ENCODE measurements at places on chromosomes 13 and 19. TPM values are rescaled to one million over a fixed set of nuclear protein-coding genes. Genes with fewer than 3 reads are reported as not detected.

DNA sequence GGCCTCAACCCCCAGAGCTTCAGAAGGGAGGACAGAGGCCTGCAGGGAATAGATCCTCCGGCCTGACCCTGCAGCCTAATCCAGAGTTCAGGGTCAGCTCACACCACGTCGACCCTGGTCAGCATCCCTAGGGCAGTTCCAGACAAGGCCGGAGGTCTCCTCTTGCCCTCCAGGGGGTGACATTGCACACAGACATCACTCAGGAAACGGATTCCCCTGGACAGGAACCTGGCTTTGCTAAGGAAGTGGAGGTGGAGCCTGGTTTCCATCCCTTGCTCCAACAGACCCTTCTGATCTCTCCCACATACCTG lies 969 bp upstream of the CEACAM5 start:
- DNase-seq: no peak

GRCh38 chr13:111946214-111946613 lies 120.7 kb upstream of the SOX1 start:
- DNase-seq: no peak

GRCh38 chr13:34805347-34805746 lies 136.7 kb upstream of the NBEA start:
- no peak for DNase-seq

DNA sequence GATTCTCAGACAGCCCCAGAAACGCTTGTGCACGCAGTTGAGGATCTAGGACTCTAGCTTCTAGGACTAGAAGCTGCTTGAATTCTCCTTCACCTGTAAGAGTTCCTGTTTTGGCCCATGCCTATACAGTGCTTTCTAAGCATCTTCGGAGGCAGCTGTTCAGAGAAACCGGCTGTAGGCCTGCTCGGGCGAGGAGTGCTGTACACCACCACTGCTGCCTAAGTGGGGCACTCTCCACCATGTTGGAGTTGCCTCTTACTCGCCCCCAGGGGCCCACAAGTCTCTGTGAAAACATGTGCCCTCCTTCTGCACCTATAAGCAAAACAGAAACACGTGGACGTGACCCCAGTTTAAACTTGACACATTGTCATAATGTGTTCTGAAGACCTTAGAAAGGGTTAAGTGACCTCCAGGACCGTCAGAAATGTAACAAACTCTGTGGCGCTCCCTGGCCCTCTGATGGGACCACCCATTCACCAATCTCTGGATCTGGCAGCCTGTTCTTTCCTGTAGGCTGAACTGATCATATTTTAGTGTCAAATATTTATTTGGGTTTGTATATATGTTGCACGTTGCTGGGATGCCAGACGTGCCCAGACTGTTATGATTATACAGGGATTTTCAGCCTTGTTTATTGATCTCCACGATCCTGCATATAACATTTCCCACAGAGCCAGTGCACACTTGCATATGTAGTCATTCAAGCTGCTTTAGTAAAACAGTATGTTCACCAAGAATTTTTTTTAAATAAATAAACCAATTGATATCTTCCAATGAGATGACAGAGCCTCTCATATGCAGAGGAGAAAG lies 60.8 kb downstream of the C13orf42 start:
- no peak for DNase-seq

The HCN2 gene
- 15.8 TPM for total RNA-seq

DNA sequence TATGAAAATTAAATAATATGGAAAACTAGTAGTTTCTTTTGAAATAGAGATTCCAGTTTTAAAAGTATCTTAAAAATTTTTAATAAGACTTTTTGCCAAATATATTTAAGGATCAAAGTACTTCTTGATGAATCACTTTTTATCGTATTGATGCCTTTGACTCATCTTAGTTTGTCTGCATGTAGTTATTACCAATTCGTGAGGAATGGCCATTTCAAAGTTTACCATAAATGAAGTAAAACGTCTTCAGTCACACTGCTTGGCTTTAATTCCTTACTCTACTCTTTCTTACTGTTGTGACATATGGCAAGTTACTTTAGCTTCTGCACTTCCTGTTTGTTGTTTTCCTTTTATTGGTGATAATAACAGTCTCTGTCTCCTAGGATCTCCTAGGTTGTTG lies 38.3 kb downstream of the NDFIP2 start:
- DNase-seq: no peak

GRCh38 chr19:47503826-47504150 lies 11.1 kb downstream of the NAPA start:
- DNase-seq: no peak

GRCh38 chr13:91930687-91931086 lies 532.3 kb downstream of the GPC5 start:
- no peak for DNase-seq

DNA sequence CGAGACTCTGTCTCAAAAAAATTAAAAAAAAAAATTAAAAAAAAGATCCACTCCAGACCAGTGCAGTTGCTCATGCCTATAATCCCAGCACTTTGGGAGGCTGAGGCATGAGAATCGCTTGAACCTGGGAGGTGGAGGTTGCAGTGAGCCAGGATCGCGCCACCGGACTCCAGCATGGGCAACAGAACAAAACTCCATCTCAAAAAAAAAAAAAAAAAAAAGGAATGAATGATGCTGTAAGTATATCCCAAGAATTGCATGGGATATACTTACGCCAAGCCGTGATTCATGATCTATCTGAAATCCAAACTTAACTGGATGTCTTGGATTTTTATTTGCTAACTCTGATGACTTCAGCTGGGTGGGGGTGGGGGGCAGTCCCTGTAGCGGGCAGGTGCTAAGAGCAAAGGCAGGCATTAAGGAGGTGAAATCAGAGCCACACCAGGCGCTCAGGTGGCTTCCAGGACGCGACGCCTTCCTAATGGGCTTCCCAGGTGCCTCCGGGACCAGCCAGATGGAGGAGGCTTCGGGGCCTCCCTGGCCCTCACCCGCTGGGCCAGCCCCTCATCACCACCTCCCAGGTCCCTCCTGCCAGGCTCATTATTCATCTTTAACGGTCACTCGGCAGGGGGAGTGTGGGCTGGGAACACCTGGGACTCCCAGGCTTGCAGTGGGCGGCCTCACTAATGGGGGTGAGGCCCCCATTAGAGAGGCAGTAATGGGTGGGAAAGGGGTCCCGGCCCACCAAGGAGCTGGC lies 11.4 kb upstream of the FUT5 start:
- DNase-seq: no peak

DNA sequence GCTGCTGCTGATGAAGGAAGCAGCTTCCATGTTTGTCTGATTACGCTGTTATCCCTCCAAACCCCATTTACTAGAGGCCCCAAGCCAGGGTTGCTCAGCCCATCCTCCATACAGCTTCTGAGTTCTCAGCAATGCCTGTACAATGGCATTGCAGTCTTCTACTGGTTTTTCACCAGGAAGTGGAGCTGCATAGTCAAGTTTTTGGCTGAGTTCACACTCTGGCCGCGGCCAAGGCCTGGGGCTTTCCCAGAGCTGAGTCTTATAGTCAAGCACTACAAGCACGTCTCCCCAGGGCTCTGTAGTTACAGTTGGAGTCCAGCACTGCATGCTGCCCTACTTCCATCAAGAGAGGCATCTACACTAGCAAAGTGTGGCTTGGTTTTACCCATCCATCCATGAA lies 182.5 kb downstream of the POU4F1 start:
- DNase-seq: peak; percentile 48

The WTIP gene
- total RNA-seq: 17.2 TPM

- DNase-seq: no peak
Observed at GRCh38 chr19:617551-618246, 15.6 kb downstream of the POLRMT start.

DNA sequence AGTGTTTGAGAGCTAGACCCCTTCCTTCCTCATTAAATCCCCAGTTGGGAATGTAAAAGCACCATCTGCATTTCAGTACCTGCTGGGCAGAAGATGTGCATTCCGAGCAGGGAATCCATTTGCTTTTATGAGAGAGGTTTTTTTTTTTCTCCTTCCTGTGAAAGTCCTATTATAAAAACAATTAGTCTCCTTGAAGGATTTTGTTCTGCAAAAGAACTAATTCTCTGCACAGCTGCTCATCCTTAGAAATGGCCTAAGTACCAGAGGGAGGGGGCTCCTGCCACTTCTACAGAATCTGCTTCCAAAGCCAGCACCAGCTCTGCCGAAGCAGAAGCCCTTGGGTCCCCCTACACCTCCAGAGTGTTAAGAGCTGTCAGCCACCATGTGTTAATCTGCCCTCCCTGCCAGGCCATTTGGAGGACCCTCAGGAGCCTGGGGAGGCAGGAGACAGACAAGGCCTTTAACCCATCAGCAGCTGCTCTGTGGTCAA lies 36.4 kb upstream of the SERPINE3 start:
- no peak for DNase-seq

- DNase-seq: no peak
Observed at GRCh38 chr13:69155136-69155535, 952.5 kb upstream of the ATXN8OS start.

GRCh38 chr13:106528718-106529414 lies 6.6 kb downstream of the EFNB2 start:
- DNase-seq: no peak

The KL gene
- total RNA-seq: 2.1 TPM

The RPS15 gene
- 701 TPM for total RNA-seq

- no peak for DNase-seq
Observed at GRCh38 chr13:95185851-95186250, 115.4 kb downstream of the ABCC4 start.

GRCh38 chr13:95457294-95457693 lies 95.2 kb upstream of the CLDN10 start:
- DNase-seq: no peak

The CAPN12 gene
- 0.63 TPM for total RNA-seq

GRCh38 chr19:31232180-31232579 lies 117.1 kb downstream of the TSHZ3 start:
- DNase-seq: no peak

GRCh38 chr13:46079770-46080169 lies 25.1 kb downstream of the CPB2 start:
- DNase-seq: no peak

The POLRMT gene
- total RNA-seq: 45.4 TPM

GRCh38 chr19:13330285-13330684 lies 176.0 kb downstream of the CACNA1A start:
- no peak for DNase-seq

DNA sequence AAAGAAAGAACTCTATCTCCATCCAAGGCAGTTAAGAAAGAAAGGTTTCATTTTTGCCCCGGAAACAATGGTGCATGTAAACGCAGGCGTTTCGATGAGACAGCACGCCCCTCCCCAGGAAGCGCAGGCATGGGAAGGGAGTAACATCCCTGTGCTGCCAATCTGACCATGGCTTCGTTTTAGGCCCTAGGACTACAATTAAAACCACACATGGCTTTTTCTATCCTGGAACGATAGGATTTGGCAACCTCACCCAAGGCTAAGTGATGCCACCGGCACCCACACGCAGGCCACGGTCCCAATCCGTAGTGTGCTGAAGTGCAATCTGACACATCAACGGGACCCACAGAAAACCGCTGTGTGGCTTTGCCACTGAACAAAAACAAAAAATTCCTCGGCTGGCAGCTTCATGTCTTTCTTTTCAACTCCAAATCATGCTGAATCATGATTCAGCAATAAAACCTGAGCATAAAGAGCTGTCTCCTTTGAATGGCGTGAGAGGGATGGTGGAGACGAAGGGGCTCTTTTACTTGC lies 24.2 kb downstream of the RANBP3 start:
- DNase-seq: no peak

- DNase-seq: no peak
Observed at GRCh38 chr13:94198681-94199080, 280.8 kb downstream of the DCT start.

The RNASEH2B gene
- total RNA-seq: 47.8 TPM

The GNG14 gene
- not detected for total RNA-seq

The ZNF429 gene
- 12.0 TPM for total RNA-seq

The TPRX1 gene
- not detected for total RNA-seq
